T47D (cell line): ENCODE measurements at places on chromosomes 12 and 14.

GRCh38 chr14:52351233-52352060, 37.3 kb downstream of the PTGER2 start:
- DNase-seq: no peak

DNA sequence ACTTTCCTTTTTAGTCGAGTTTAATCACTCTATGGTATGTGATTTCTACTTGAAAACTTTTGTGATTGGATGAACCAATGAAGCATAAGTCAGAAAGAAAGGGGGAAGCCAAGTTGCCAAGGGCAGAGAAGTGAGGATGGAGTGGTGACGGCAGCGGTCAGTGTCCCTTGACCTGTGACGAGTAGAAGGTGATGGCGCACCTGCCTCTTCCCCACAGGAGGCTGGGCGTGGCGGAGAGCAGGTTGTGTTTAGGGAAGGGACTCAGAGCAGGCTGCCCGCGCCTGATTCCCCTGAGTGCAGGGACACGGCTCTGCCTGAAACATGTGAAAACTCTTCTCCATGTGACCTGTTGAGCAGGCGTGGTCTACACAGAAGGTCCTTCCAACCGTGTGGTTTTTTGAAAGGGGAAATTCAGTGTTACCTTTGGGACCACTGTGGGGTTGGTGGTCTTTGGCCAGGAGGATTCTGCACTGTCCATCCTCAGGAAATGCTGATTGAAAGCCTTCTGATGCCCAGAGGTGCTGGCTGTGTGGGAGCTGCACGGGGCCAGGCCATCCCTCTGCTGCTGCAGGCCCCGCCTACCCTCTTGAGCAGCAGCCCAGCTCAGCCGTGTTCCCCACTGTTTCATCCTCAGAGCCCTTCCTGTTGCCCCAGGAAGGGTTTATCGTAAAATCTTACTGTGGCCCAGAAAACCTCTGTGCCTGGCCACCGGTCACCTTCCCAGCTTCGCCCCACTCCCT, 23.5 kb upstream of the AMN start:
- DNase-seq: no peak

DNA sequence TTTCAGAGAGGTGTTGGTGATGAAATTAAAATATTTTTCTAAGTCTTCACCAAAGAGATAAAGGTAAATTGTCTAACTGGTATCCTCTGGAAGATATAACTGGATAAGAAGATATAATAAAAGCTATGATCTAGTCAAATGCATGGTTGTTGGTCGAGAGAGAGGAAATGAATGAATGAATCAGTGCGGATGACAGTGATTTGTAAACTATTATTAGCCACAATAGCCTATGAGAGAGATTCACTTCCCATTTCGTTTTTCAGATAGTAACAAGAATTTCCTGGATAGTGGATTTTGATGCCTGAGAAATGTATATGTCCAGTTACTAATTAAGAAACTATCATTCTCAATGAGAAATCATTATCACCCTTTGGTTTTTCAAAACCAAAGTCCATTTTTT, 63.1 kb downstream of the HEATR5A start:
- DNase-seq: no peak

DNA sequence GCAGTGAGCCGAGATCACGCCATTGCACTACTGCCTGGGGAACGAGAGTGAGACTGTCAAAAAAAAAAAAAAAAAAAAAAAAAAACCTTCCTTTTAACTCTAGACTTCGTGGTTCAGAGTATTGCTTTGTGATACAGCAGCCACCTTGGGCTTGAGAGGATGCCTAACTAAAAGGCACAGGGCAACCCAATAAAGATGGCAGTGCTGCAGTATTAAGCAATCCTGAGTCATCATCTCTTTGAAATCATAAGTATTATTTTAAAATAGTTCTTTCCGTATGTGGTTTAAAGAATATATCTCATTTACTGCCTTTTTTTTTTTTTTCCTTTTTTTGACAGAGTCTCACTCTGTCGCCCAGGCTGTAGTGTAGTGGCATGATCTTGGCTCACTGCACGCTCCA, 116.1 kb downstream of the PLEKHA5 start:
- DNase-seq: no peak

GRCh38 chr12:12366701-12367481, 10.0 kb downstream of the BORCS5 start:
- DNase-seq: no peak

DNA sequence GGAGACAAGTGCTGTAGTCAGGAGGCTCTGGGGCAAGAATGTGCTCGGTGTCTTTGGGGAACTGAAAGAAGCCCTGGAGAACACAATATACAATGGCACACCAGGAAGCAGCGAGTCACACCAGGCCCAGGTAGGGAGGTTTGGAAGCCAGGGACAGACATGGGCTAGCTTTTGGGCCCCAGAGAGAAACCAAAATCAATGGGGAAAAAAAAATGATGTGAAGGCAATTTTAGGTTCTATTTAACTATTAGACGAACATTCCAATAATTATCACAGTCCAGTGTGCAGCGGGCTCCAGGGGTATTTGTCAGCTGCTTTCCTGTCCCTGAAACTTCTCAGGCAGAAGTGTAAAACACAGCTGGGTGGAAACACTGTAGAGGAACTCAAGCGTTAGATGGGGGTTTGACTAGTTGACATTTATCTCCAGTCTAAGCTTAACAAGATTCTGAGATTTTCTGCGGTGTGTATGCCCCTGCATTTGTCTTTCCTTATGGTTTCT, 21.8 kb upstream of the EGLN3 start:
- no peak for DNase-seq

GRCh38 chr12:49548822-49549648, 10.2 kb downstream of the KCNH3 start:
- DNase-seq: no peak

DNA sequence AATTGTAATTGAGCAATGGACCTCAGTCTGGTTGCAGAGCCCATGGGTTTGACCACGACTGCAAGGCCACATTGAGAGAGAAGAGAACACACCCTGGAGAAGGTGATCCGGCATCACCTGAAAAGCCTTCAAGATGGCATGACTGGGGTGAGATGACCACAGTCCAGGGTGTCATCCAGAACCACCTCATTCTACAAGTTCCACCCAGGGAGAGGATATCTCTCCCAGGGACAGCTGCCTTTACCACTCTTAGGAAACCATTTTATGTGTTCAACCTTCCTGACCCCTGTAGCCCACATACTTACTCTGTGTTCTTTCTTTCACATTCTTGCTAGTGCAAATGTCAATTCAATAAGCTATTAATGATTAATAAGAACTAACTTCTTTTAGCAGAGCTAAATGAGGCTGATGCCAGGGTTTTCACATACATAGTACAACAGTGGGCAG, 43.4 kb upstream of the CPM start:
- no peak for DNase-seq

- DNase-seq: no peak
Measured at GRCh38 chr12:77878901-77879300, 48.2 kb downstream of the NAV3 start.

- no peak for DNase-seq
Measured at GRCh38 chr14:71629765-71630492, 302.3 kb upstream of the RGS6 start.

DNA sequence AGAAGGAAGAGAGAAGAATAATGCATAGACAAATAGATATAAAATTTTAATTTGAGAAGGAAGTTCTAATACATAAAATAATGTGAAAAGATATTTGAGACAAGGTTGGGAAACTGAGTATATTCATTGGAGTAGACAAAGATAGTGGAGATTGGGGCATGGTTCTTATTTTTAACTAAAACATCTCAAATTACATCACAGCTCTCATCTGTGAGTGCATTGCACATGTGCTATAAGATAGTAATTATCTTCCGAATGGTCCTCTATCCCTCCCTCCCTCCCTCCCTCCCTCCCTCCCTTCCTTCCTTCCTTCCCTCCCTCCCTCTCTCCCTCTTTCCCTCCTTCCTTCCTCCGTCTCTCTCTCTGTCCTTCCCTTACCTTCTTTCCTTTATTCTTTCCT, 1104.0 kb upstream of the FLRT2 start:
- no peak for DNase-seq

GRCh38 chr12:96294831-96295230, 100.7 kb downstream of the ELK3 start:
- no peak for DNase-seq

GRCh38 chr12:22576473-22576872, 32.1 kb upstream of the C2CD5 start:
- DNase-seq: no peak

DNA sequence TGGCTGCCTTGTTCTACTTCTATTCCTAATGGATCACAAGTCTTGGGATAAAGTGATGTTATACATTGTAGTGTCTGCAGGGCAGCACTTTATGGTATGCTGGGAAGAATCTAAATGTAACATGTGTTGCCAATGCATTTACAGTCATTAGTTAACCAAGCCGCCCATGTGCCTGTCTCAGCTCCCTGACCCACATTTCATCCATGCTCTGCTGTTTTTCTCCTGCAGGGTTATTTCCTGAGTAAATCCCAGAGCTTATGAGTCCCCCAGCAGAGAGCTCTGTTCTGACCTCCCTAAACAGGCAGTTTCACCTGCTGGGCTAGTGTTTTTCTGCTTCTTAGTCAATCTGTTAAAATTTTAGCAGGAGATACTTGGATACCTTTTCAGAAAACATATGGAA, 4.4 kb upstream of the TMTC2 start:
- no peak for DNase-seq

DNA sequence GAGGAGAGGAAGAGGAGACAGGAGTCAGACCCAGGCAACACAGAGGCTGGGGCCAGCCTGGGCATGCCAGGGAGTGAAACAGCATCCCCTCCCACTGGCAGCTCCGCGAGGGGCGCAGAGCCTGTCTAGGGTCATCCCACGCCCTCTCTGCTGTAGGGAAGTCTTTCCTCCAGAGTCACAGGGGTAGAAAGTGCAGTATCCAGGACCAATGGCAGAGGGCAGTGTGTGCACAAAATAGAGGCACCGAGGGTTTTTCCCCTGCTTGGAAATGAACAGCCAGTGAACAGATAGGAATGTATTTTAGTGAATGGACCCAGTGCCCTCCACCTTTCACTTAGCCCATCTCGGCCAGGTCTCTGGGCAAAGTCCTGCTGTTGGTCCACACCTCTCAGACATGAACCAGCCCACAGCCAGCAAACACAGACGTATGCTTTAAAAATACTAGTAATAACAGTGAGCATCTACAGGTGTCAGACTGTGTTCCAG, 9.4 kb upstream of the KRT74 start:
- peak; percentile 87 for DNase-seq

DNA sequence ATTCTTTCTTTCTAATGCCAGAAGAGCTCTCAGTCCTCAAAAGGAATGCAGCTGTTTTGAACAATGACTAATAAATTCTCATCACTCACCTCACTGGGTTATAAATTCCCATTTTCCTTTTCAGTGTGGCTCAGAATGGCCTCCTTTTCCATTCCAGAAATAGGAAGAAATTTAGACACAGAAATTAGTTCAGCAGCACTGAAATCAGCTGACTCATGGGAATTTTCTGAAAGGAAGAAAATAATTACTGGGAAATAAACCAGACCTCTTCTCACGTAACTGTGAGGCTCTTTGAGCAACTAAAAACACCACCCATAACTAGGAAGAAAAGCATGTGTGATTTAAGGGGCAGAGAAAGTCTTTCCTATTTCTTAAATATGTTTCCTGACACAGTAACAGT, 23.8 kb downstream of the CD163 start:
- no peak for DNase-seq

DNA sequence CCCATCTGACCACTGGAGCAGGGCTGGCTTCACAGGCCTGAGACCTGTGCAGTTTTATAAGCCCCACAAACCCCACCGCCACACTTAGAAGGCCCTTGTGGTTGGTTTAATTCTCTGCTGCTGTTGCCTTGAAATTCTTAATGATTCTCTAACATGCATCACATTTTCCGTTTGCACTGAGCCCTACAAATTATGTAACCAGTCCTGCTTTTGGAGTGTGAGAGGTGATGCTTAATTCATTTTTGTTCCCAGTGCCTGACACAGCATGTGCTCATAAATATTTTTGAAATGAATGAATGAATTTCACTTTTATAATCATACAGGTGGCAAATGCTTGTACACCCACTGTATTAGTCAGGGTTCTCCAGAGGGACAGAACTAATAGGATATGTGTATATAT, 52.8 kb upstream of the PLXNC1 start:
- no peak for DNase-seq

- DNase-seq: no peak
Measured at GRCh38 chr14:92635896-92636295, 112.5 kb downstream of the LGMN start.

- DNase-seq: no peak
Measured at GRCh38 chr14:54796961-54797360, 105.7 kb downstream of the GCH1 start.

GRCh38 chr12:113921430-113921829, 44.7 kb downstream of the RBM19 start:
- no peak for DNase-seq

- no peak for DNase-seq
Measured at GRCh38 chr12:89840162-89840922, 131.7 kb upstream of the ATP2B1 start.

DNA sequence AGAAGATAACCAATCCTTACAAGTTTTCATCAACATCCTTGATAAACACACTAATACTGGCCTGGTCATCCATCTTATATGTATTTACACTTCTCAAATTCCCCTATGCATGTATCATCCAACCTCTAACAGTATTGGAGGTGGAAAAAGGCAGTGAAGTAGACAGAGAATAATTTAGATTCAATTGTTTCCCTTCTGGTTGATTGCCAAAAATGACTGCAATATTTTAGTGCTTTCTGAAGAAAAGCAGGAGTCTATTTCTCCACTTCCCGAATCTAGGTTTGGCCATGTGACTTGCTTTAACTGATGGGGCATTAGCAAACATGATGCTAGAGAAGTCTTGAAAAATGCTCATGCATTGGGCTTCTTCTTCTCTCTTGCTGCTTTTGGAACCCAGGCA, 78.3 kb upstream of the METAP2 start:
- DNase-seq: no peak
